Central memory CD4-positive, alpha-beta T cell (primary cell): ENCODE measurements at places on chromosomes 3 and 15.

DNA sequence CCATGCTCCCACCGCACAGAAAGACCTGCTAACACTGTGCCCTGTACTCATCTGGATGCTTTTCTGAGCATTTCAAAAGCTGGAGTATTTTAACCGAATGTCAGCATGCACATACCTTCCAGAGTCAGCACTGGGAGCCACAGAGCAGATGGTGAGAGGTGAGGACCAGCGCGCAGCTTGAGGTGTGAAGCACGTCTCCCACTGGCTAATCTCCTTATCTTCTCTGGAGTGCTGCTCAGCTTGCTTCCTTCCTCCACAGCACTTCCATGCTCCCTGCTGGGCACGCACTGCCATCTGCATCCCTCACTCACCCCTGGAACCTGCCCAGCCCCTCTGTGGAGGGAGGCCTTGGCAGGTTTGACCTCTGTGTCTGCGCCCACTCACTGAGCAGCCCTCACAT is at the start of gene GNB5:
Gene GNB5 (minus strand): TSS at position 186 of the 400 bp plus-strand sequence. CDS start 6,716 bp downstream, outside the sequence.
- DNase-seq = no peak

DNA sequence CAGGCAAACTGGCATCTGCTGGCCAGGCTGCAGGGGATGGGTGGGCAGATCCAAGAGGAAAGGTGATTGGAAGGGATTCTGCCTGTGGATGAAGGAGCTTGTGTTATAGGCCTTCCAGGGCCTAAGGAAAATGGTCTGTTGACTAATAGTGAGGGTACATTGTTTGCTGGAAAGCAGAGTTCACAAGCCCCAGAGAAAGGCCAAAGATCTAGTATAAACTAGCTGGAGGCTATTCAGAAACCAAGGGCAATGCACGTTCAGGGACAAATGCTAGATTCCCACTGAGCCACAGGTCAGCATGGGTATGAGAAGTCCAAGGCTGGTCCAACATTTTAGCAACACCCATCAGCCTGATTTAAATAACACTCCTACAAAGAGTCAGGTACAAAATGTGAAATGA is 74.7 kb downstream of the FBN1 start:
- no peak for DNase-seq

GRCh38 chr15:86060674-86061073 is 19.0 kb upstream of the AGBL1 start:
- no peak for DNase-seq

DNA sequence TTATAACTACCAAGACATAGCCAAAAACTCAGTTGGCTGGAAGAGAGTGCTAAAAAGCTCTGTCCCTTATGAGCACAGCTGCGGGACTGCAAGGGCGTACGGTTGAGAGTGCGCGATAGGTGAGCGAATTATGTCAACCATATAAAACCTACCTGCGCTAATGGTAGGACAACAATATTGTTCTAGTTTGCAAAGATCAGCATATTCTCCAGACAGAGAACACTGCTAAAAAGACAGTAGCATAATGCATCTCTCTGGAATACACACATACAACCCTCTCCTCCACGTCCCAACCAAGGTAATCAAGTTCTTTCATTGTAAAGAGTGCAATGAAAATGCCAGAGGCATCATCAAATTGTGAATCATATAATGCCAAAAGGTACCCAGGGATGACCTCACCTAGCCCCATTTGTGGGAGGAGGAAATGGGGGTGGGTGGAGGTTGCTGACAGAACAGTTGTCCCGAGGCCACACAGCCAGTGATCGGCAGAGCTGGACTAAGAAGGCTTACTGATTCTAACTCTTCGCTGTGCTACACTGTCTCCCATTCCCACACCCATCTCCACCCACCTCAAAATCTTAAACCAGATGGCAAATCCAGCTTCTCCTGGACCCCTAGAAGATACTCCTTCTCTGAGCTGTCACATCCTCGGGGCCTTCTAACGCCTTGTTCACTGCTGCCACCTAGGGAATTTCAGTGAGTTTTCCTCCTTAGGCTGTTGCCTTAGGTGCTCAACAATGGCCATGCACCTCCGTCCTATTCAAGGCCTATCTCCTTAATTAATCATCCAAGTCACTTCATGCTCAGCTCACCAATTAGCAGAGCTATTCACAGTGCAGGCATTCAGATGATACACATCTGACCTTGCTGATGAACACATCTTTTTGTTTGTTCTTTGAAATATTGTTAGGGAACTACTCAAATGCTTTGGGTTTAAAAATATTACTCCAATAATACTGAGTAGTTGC is 60.7 kb downstream of the RPL22L1 start:
- DNase-seq = no peak

DNA sequence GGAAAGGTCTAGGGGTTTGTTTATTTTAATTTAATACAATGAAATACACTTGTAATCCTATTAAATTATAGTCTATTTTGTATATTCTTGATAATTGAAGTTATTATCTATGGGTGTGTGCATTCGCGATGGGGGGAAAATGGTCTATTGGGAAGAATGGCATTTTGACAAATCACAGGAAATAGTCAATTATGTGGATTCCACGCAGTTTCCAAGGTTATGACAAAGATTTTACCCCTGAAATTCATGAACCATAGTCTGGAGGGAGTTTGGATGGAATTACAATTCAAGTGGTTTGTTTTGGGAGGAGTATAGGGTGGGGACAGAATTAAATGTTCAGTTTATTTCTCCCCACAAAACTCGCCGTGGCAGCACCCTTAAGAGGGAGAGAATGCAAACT is 66.5 kb downstream of the RBMS3 start:
- DNase-seq = no peak

DNA sequence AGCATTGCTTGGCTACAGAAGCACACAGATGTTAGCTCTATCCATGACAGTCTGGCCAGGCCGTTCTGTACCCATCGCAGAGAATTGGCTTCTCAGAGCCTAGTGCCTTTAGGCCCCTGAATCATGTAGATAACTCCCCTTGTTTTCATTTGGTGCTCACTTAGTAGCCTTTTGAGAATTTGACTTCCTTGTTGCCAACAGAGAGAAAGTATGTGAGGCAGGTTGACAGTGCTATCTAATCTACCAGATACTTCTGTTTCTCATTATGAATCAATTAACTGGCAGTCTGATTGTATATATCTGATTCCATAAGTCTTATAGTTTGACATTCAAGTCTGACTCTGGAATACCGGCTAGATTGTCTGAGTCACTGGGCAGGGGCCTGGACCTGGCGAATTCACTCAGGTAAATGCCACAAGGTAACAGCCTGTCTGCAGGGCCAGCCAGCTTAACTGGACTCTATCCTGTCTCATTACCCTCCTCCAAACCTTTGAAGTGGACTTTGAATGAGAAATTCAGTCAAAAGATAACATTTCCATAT is 160.2 kb downstream of the GHSR start:
- no peak for DNase-seq

- DNase-seq = no peak
Measured at GRCh38 chr3:39869890-39870289, 60.5 kb downstream of the MYRIP start.

DNA sequence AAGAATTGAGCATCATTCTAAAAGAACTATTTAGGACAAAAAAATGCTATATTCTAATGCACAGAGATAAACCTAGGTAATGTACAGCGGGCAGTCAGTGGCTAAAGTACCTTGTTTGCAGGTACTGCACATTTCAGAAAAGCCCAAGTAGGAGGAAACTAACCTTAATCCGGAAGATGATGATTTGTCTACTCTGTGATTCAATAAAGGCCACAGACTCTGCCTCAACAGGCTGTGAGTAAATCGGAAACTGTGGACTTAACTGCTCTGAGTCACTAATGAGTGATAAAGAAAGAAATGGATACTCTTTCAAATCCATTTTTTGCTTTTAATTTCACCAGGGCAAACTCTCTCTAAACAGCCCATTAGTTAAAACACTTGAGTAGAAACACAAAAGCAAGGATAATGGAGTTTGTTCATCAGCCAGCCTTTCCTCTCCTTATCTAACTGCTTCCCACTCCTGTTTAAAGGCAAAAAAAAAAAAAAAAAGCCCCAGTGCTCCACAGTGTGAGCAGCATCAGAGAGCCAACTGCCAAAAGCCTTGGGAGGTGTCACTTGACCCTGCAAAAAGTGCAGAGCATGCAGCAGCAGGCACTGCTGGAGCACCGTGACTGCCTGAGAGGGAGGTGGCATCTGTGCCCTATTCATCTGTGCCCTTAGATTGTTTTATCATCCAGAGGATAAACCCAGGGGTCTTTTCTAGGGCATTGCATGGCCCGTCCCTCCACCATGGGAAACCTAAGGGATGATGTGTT is 187.7 kb downstream of the SATB1 start:
- DNase-seq = no peak

GRCh38 chr15:66963710-66964109 is 101.7 kb upstream of the SMAD3 start:
- DNase-seq = no peak

DNA sequence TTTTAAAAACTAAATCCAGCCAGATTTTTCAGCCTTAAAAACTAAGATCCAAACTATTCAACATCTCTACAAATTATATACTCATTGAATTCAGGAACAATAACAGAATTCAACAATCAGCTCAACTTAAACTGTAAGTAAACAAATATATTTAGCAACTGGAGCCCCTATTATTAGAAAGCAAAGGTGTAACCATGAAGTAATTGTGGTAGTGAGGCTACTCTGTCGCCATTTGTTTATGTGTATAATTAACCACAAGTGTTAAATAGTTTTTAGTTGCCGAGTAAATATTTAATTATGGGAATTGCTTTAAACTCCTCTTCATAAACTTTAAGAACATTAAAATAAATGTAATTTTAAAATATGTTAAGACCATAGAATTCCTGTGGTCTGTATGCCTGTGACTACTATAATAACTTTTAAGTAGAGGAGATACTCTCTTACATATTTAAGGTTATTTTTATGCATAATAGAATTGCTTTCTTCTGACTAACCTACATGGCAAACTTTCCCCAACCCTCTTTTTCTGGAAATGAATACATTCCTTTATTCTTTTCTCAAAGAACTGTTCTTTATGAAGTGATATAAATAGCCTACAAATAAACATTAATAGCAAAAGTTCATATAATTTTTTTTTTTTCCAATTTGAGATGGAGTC is 51.2 kb downstream of the MFN1 start:
- DNase-seq = no peak

DNA sequence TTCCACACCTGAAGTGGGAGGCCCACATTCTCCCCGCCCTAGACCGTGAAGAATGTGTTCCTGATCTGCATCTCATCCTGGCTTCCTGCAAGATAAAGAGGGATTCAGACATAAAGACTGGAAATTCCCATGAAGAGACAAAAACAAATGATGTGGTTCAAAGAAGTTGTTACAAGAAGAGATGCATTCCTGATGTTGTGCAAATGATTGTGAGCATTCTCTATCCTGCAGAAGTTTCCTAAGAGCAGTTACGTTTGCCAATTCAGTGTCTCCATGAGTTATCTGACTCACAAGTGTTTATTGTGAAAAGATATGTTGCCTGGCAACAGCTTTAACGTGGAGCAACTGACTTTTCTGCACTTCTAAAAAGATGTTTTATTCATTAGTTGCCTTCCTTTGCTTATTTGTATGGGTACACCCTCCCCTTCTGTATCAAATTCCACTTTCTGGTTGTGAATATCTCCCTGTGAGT is 107.8 kb downstream of the ZIC4 start:
- no peak for DNase-seq
